ENCODE measurements at places on chromosomes 5 and 9.
A peak's percentile ranks its signal among the peaks of the same experiment; 100 is the strongest.

GRCh38 chr9:29556317-29556716, 1983.0 kb upstream of the C9orf72 start:
- DNase-seq: no peak

DNA sequence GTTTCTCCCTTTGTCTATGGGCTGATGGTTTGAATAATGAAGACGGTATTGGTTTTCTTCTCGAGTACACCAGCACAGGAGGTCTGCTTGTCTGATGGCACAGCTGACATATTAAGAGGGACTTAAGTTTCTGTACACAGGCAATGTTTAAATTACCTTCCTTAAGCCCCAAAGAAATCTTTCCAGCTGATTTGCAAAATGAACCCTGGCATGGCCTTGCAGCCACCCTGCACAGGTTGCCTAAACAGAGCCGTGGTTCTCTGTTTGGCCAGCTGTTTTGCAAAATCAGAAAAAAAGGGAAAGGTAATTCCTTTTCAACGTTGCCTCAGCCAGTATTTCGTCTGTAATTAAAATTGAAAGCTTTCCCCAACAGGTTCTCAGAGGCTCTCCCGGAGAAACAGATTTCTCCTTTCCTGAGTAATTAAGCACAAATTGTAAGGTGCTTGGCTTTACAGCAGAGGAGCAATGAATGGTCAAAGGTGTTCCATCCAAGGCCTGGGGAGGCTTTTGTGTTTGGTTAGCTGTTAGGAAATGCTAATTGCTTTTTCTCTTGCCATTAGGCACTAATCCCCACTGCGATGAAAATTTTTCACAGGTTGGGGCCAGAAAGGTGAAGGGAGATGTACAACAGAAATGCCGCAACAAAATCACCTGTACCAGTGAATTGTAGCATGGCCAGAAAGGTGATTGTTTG, 138.9 kb downstream of the RASEF start:
- no peak for DNase-seq

GRCh38 chr9:28801144-28801799, 1228.0 kb upstream of the C9orf72 start:
- DNase-seq: no peak

DNA sequence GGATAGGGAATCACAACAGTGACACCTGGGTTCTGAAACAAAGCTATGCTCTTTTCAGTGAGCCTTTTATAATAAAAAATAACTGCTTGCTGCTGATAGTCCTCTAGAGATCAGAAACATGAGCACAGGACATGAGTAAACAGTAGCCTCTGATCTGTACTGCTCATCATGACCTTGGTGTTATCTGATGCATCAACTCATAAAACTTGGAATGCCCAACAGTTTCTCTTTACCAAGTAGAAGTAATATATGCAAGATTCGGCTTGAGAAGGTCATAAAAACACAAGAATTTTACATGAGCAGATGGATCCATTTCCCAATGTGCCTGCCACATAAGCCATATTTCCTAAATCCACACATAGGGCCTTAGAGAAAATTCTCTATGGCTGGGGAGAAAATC, 318.3 kb upstream of the GRAMD2B start:
- no peak for DNase-seq

GRCh38 chr9:26308328-26308727, 584.3 kb downstream of the CAAP1 start:
- DNase-seq: no peak

GRCh38 chr5:132293992-132294727, at the start of gene SLC22A4:
TSS of gene SLC22A4 (plus strand) at chr5:132294394. CDS start at chr5:132294617, 223 bp downstream.
- DNase-seq: peak; percentile 98

GRCh38 chr5:66701244-66701643, 105.1 kb downstream of the MAST4 start:
- DNase-seq: no peak

DNA sequence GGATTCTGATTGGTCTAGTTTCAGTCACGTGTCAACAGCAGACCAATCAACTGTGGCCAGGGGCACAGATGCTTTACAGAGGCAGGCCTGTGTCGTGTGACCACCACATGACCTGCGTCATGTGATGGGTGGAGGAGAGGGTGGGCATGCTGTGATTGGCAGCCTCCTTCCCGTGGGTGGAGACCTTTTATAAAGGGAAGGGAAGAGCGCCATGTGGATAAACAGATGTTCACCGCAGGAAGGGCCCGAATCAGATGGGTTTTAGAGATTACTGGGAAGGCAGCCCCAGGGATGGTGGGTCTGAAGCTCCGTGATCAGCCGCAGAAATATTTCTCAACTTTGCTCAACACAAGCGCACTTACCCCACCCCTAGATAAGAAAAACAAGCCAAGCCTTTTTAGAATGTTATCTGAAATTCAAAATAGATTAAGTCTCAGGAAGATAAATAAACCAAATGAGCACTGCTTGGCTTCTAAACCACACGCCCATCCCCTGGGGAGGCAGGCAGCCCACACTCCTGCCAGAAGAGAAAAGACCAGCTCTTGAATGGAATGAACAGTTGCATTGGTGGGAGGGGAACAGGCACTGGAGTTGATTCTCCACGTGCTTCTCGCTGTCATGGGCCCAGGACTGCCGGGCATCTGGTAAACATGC, 43.6 kb downstream of the ROPN1L start:
- peak; percentile 96 for DNase-seq

DNA sequence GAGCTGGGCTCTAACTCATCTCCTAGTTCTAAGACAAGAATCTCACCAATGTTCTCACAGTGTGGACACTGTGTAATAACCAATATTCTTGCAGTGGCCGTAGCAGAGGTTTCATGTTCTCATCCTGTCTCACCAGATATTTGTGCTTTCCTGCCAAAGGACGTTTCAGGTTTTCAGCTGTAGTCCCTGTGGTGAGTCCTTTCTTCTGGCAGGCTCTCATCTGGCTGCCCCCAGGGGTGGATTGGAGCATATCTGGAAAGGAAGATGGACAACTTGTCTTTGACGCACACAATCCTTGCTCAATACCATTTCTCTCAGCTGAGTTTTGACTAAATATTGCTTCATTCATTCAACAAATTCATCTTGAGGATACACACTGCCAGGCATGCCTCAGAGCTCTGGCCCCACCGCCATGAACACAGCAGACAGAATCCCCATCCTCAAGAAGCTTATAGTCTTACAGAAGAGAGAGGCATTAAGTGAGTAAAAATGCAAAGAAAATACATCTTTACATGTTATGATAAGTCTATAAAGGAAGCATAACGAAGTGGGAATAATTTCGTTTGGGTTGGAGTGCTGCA, 33.8 kb upstream of the NEURL1B start:
- no peak for DNase-seq

DNA sequence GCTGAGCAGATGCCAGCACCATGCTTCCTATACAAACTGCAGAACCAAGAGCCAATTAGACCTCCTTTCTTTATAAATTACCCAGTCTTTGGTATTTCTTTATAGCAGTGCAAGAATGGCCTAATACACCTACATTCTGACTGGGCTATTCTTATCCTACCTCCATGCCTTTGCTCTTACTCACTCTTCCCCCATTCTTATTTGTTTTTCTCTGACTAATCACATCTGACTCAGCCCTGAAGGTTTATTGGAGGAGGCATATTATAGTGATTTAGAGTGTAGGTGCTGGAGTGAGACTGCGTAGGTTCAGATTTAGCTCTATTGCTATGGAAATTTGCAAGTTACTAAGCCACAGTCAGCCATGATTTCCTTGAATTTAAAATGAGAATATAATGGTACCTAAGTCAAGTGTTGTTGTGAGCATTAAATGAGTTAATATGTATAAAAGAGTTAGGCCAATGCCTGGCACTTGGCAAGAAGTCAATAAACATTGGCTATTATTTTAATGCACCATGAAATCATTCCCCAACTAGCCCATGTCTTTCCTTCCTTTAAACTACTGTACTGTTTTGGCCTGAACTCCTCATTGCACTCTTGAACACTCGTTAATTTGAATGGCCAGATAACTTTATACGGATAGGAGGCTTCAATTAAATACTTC, 531.2 kb upstream of the ZNF608 start:
- no peak for DNase-seq

DNA sequence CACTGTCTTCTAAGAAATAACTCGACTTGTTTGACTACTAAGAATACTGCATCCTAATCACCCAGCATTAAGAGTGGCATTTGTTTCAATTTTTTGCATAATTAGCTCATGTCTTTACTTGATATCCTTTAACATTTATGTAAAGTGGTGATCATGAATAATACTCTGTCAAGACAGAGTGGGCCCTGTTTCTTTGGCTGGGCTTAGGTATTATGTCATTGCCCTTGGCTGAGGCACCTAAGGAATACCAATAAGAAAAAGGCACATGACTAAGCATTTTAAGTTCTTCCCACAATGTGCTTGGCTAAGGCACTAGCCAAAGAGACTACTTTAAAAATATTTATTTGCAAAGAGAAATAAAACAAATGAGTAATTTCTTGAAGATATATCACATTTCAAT, 308.1 kb downstream of the CTNND2 start:
- DNase-seq: no peak

GRCh38 chr5:93130624-93131490, 450.2 kb downstream of the NR2F1-AS1 start:
- no peak for DNase-seq

DNA sequence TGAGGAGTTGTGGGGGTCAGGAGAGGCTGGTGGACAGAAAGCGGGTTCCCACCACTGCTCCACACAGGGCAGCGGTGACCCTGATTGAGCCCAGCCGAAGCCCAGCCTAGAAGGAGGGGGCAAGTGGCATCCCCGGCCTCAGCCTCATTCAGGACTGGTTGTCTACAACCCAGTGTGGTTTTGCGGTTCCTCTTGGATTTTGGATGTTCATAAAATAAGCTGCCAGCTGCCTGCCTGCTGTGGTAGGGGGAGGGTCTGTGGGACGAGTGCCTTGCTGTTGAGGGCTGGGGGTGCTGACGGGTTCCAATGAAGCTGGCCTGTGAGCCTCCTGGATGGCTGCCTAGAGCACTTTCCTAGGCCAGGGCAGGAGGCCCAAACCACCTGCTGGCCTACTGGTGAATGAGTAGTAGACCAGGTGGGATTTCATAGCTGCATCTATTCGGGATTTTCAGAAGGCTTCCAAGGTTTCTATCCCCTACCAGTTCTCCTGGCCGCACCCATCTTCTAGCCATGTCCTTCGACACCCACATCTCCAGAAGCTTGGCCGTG, 102.4 kb downstream of the NDFIP1 start:
- no peak for DNase-seq

- peak; percentile 65 for DNase-seq
These were observed 158.8 kb downstream of the SLF1 start for GRCh38 chr5:94777056-94777880.

DNA sequence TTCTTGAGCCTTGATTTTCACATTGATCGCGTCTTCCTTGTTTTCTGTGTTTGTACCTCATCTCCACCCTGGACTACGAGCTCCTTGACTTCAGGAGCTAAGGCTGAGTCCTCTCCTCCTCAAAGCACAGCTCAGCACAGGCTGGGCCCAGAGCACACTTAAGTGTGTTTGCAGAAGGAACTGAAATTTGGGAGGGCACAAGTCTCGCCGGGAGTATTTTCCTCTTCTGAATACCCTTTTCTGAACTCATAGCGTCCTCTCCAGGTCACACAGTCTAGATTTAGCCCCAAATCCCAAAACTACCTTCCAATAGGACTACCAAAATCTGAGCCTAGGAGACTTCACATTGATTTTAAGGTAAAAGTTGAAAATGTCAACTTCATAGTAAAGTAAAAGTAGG, 41.6 kb downstream of the TSTD2 start:
- no peak for DNase-seq

DNA sequence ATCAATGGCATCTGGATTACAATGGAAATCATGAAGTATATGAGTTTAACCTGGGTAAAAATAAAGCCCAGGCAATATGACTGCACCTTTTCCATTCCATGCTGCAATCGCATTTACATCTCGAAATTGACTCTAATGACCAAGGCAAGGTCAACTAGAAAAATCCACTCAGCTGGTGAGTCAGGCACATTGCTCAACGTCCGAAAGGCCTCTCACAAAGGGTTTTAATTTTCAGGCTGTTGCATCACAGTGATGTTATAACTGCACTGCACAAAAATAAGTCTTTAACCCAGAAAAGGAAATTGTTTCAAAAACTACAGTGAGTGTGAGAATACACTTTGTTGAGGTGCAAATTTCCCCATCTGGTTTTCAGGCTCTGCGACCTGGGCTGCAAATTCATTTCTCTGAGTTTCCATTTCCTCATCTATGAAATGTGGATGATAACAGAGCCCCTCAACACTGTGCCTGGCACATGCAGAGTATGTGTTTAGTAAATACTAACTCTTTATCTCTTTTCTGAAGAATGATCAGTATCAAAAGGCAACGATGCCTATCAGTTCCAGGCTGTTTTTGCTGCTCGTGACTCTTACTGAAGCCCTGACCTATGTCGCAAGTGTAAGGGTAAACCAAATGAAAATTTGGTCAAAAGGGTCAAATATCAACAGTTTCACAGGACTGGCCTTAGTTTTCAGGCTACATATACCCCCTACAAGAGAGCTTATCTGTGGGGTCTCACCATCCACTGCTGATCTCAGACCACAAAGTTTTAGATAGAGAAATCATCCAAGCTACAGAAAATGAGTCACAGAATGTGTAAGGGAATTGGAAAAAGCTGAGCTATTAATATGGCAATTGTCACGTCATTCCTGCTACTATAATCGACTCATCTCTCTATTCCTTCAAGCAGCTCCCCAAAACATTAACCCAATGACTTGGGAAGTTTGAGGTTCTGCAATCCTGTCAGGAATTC, 4.1 kb downstream of the NFIL3 start:
- peak; percentile 58 for DNase-seq

- DNase-seq: no peak
These were observed 19.9 kb downstream of the VAV2 start for GRCh38 chr9:133971981-133972941.

GRCh38 chr5:82717738-82718137, 359.5 kb downstream of the TMEM167A start:
- DNase-seq: no peak

DNA sequence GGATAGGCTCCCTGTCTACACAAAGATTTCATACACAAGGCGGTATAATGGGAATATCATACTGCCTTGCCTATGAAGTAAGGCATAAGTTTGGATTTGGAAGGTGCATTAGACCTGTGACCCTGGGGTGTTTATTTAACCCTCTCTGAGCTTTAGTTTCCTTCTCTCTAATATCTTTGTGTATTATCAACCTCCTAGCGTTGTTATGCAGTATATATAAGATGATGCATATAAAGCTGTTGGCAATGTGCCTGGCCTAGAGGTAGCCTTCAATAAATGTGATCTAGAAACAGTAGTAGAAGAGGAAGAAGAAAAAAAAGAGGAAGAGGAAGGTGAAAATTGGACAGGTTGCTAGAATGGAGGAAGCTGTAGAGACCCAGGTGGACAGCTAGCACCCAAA, 311.6 kb upstream of the CLINT1 start:
- DNase-seq: no peak

- DNase-seq: peak; percentile 86
These were observed 151.6 kb upstream of the PHYKPL start for GRCh38 chr5:178383919-178384815.

GRCh38 chr5:142640316-142641005, 45.4 kb downstream of the FGF1 start:
- DNase-seq: no peak

All from umbilical cord (tissue), 2 donors.